ENCODE measurements at places on chromosomes 4 and X.

- no peak for DNase-seq
Observed at GRCh38 chr4:158826057-158826456, 57.2 kb downstream of the FNIP2 start.

DNA sequence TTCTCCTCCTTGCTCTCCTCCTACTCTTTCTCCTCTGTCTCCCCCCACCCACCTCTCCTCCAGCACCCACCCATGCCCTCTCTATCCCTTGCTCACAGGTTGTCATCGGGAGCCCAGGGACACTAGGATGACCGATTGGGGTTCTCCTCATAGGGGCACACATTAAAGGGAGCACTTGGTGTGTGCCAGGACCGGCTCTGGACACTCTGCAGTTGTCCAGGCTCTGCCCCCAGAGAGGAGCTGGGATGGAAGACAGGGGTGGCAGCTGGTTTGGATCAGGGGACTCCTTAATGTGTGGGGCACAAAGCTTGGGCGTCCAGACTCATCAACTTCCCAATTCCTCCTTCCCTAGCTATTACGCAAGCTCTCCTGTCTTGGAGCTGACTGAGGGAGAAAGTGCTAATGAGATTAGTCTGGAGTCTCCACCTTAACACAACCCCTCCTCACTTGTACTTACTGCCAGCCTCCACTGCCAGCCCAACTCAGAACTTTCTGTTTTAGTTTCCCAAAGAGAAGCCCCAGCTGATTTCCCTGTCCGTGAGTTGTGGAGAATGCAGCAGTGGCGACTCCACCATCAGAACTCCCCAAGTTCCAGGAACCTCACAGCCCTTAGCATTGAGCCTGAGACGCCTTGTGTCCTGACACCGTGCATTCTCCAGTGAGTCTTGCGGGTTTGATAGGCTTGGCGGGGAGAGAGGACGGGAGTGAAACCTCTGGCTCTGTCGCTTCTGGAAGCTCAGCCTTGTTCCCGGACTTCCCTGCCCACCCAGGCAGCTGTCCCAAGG is 52.2 kb downstream of the CXorf49B start:
- no peak for DNase-seq

- DNase-seq: no peak
Observed at GRCh38 chr4:31374256-31374960, 654.2 kb downstream of the PCDH7 start.

DNA sequence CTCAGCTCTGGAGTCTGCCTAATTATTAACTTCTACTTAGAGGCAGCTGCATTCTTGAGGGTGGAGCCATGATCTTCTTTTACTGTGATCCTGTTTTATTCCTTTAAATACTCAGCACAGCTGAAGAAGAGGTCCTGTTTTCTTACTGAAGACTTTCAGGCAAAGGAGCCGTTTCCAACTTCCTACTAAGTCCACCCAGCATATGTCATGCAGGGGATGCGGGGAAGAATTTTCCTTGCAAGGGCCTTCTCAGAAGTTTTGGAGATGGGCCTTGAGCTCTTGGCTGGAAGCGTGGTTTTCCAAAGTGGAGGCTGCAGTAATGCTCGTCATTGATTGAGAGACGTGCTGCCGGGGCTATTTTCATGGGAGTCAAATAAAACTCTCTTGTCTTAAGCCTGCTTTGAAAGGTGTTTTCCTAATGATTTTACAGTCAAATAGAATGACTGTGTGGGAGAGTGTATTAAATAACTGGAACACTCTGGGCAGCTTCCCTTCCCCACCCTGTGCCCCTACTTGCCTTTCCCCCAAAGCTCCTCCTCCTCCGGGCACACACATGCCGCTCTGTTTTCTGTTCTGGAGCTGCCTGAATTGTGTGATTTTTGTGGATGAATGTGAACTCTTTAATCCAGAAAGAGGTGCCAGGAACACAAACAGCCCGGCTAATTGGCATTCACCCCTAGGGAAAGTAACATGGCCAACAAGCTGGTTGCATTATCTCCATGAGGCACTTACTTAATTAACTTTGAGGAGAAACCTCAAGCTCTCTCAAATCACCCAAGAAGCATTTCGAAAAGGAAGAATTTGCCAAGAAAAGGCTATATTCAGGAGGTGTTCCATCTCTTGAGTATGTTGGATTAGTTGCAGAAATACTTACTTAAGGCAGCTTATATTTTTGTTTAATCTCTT is 28.1 kb downstream of the FGF2 start:
- DNase-seq: no peak

DNA sequence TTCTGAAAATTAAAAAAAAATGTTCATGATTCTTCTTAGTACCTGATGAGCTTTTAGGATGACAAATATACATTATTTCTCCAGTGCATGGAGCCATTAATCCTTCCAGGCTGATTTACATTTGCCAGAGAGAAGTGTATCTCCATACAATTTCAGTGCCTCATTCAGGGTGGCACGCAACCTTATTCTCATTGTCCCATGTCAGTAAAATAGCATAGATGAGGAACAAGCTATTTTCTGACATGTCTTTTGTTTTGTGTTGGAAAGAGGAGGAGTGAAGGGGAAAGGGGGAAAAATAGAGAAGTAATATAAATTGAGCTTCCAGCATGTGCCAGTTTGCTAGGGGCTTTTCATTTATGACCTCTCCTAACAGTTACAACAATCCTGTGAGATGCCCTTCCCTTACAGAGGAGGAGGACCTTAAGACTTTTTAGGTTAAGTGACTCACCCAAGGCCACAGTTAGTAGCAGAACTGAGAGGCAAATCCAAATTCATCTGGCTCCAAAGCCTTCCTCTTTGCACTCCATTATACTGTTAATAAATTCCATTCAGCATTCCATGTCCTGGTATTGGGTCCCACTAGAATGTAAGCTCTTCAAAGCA is 274.8 kb upstream of the GPC4 start:
- no peak for DNase-seq
